SIG-M5 (cell line): ENCODE measurements at places on chromosomes 3 and 15.

DNA sequence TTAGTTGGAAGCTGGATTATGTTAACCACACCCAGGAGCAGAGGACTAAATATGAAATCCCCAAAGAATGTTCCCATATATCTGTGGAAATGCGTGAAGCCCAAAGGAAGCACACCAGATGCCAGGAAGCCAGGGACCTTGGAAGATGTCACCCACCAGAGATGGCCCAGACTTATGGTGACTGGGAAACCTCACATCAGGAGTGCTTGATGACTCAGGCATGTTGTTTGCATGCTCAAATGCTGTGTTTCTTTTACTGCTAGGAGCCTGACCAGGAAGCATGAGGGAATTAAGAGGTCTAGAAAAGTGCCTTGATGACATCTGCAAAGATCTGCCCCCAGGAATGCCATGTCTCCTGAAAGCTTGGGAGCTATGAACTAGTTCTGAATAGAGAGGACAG is 109.0 kb upstream of the SLC2A2 start:
- no peak for DNase-seq

- DNase-seq = no peak
Measured at GRCh38 chr3:160343132-160343531, 55.9 kb downstream of the IFT80 start.

DNA sequence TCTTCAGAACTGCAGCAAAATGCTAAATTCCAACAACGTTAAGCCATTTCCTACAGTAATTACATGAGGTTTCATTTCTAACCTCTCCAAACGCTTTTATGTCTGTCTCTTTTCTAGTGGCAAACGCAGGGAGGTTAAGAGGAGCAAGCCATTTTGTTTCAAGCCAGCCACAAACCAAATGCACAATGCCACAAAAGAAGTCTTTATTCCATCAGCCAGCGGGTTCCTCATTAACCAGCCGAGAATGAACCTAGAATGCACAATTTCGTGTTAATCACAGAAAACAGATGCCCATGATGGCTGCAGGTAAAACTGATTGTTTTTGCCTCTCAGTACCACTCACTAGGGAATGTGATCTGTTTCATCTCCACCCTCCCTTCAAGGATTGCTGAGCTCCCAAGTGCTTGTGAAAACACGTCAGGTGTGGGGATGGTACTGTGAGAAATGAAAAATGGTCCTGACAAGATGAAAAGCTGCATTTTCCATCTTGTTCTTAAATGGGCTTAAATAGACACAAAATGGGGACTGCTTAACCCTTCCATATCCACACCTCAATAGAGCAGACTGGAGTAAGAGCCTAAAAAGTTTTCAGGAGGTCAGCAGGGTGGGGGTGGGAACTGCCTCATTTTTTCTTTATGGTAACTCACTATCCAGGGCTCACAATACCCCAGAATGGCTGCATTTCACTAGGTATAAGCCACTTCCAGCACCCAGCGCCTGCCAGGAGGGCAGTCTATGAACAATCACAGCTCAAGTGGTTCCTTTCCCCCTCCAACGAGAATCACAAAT is 277.1 kb downstream of the MAGI1 start:
- no peak for DNase-seq

DNA sequence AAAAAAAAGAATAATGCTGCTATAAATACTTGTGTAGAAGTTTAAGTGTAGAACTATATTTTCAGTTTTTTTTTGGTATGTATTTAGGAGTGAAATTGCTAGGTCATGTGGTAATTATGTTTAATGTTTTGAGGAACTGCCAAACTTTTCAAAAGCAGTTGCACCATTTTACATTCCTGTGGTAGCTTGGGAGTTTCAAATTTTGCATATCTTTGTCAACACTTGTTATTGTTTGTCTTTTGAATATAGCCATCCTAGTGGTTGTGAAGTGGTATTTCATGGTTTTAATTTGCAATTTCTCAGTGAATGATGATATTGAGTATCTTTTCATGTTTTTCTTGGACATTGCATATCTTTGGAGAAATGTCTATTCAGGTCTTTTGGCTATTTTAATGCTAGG is 30.4 kb downstream of the SKIL start:
- DNase-seq = no peak

- no peak for DNase-seq
Measured at GRCh38 chr3:161081633-161082032, 23.5 kb downstream of the B3GALNT1 start.

- DNase-seq = no peak
Measured at GRCh38 chr15:64010719-64011118, 35.6 kb downstream of the DAPK2 start.

DNA sequence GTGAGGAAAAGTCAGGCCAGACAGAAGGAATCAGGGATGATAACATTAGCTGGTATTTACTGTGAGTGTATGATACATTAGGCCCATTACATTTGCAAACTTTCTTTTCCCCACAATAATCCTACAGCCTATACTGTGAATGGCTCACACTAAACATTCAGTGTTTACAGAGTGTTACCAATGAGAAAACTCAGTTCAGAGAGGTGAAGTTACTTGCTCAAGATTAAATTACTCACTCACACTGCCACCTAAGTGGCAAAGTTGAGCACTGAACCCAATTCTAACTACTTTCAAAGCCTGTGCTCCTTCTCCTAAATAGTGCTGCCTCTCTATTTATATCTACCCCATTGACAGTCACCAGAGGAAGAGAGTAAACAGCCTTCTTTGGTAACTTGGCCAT is 8.5 kb downstream of the XPC start:
- no peak for DNase-seq

DNA sequence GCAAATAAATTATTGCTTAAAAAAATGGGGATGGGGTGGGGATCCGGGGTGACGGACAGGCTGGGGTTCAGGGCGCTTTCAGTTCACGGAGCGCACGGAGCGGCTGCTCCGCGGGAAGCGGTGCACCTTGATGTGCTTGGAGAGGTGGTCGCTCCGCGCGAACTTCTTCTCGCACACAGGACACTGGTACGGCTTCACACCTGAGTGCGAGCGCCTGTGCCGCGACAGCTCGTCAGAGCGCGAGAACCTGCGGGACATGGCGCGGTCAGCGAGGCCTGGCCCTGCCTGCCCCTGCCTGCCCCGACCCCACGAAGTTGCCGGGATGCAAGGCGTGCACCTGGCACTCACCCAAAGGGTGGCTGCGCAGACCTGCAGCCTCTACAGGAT is 13.6 kb downstream of the KLF15 start:
- DNase-seq = no peak

GRCh38 chr3:133706033-133706432 is 40.2 kb upstream of the TF start:
- no peak for DNase-seq

- no peak for DNase-seq
Measured at GRCh38 chr15:79494963-79495755, 63.0 kb downstream of the MINAR1 start.

DNA sequence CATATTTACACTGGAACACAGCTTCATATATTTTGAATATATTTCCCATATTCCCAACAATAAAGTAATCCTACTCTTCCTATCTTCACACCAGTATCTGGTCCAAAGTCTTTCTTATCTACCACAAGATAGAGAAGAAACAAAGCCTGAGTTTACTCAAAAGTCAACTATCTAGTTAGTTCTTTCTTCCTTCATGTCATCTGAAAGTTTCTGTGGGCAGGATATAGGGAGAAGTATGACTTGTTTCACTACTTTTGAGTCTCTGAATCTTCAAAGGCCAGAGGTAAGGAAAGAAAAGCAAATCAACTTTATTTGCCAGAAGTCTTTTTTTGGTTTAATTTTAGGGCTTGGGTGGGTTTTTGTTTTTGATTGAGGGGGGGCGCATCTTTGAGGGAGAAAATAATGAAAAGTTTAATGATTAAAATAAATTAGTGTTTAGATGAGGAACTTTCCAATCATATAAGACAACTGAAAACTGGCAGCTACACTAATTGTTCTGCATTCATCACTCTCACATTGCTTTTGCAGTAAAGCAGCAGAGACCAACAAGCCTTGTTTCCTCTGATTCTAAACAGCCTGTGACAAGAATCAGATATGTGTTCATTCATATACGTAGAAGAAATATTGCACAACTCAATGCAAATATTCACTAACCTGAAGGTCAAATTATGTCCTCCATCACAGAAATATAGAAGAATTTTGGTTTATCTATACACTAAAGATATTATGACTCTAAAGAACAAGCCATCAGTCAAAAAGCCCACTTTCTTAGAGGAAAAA is 421.4 kb downstream of the SHQ1 start:
- no peak for DNase-seq

DNA sequence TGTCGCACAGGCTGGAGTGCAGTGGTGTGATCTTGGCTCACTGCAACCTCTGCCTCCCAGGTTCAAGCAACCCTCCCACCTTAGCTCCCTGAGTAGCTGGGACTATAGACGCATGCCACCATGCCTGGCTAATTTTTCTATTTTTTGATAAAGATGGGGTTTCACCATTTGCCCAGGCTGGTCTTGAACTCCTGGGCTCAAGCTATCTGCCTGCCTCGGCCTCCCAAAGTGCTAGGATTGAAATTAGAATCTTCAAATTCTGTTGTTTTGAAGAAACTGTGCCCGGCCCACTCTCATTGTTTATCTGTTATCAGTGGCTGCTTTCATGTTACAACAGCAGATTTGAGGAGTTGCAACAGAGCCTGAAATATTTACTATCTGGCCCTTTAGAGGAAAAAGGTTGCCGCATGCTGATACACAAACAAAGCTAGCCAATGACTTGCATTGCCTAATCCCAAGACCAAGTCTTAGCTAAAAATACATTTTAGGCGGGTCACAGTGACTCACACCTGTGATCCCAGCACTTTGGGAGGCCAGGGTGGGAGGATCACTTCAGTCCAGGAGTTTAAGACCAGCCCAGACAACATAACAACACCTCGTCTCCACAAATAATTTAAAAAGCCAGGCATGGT is 43.2 kb upstream of the PPP4R2 start:
- no peak for DNase-seq
